Esophagus squamous epithelium (tissue), 5 donors: ENCODE measurements at places on chromosomes 2 and 18. TPM values are rescaled to one million over a fixed set of nuclear protein-coding genes. Genes with fewer than 3 reads are reported as not detected.

- DNase-seq = no peak
Observed at GRCh38 chr2:233487748-233488345, 78.7 kb downstream of the USP40 start.

GRCh38 chr2:140998017-140998416 lies 1132.8 kb downstream of the LRP1B start:
- DNase-seq = no peak

DNA sequence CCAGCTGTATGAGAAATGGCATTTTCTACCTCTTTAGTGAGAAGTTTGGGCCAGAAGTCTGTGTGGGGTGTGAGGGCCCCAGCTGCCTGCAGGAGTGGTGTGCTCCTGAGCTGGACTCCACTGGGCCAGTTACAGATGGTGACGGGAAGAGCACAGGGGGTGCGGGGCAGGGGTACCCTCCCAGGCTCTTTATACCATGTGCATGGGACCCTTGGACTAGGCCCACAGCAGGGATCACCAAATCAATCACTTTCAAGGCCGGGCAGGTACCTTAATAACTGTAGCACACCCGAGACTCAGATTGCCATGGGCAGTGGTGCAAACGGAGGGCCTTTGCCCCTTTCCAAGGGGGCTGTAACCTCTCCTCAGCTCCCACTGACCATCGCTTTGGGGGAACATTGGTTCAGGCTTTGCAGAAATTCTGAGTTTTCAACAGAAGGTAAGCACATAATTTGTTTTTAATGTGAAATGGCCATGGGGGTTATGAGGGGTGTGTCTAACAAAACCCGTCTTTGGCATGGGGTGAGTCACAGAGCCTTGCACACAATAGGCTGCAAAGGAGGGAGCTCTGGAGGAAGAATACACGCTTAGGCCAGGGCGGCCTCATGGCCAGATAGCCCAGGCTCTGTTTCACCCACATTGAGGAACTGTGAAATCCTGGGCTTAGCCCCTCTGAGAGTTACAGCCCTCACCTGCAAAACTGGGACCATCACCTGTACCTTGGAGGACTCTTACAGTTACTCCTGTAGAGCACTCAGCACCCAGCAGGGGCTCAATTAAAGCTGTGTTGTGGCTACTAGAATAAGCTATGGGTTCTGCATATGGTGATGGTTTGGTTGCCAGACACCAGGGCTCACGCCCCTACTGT lies 141.0 kb upstream of the BCL2L11 start:
- DNase-seq = no peak

DNA sequence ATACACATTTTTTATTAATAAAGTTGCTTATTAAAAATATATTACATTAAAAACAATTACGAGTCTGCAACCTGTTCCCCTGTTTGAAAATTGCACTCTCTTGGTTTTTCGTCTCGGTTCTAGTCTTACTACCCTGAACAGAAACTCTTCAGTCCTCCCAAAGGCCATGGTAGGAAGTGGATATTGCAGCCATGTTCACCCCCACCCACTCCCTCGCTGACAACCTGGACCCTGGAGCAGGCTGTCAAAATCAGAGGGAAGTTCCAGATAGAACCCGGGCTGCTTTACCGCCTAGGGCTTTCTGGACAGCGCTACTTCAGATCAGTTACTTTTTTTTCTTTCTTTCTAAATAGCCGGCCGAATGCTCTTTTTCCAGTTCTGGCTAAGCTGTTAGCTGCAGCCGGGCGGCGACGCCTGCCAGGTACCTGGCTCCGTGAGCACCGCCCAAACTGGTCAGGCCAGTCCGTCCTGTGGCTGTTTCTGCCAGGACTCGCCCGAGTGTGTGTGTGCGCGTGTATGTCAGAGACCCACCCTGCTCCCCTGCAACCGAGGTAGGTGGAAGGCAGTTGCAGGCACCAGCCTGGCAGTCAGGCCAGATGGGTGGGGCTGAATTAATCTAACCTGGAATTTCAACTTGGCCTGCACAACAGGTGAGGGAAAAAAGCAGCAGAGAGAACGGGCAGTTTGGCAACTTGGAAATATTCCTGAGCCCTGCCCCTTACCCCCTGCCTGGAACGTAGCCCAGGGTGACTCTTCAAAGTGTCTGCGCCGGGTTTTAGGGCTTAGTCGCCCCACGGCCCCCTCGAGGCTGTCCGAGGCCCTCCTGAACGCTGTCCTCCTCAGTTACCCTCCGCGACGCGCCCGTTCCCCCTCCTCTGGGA lies 1.1 kb upstream of the TET3 start:
- DNase-seq = no peak

GRCh38 chr2:178072383-178073301 lies at the start of gene PDE11A:
TSS of gene PDE11A (minus strand) at chr2:178072777. CDS start at chr2:178072437, 340 bp downstream.
- DNase-seq = no peak

GRCh38 chr18:45932708-45933107 lies 34.4 kb downstream of the EPG5 start:
- no peak for DNase-seq

GRCh38 chr2:146642066-146642465 lies 1202.8 kb upstream of the ACVR2A start:
- DNase-seq = no peak

GRCh38 chr2:200829258-200829655 lies 17.5 kb downstream of the BZW1 start:
- no peak for DNase-seq

DNA sequence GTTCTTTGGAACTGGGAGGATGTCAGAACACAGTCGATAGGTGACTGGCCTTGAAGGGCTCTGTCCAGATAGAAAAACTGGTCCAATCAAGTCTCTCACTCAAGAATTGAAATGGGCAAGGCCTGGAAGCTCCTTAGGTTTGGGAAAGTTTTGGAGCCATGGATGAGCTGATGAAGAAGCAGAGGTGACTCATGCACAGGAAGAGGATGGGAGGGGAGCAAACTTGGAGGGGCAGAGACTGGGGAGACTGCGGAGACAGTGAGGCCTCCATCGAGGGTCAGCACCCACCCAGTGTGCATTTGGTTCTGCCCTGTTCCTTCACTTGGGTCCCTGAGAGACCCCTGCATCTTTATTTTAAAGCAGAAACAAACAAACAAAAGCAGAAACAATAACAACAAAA lies 41.1 kb downstream of the SOWAHC start:
- no peak for DNase-seq

GRCh38 chr2:107383691-107384090 lies 443.0 kb upstream of the RGPD4 start:
- DNase-seq = no peak

- DNase-seq = no peak
Observed at GRCh38 chr2:180944372-180944771, 36.0 kb upstream of the UBE2E3 start.

DNA sequence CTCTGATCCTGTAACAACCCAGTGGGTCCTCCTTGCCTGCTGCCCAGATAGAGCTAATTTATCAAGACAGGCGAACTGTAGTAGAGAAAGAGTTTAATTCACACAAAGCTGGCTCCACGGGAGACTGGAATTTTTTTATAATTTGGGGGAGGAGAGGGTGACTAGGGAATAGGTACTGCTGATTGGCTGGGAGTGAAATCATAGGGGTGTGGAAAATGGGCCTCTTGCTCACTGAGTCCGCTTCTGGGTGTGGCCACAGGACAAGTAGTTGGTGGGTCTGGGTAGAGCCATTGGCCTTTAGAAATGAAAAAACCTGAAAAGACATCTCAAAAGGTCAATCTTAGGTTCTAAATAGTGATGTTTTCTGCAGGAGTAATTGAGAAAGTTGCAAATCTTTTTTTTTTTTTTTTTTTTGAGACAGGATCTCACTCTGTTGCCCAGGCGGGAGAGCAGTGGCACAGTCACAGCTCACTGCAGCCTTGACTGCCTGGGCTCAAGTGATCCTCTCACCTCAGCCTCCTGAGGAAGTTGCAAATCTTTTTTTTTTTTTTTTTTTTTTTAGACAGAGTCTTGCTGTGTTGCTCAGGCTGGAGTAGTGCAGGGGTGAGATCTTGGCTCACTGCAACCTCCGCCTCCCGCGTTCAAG lies 14.4 kb upstream of the UGGT1 start:
- DNase-seq = no peak

DNA sequence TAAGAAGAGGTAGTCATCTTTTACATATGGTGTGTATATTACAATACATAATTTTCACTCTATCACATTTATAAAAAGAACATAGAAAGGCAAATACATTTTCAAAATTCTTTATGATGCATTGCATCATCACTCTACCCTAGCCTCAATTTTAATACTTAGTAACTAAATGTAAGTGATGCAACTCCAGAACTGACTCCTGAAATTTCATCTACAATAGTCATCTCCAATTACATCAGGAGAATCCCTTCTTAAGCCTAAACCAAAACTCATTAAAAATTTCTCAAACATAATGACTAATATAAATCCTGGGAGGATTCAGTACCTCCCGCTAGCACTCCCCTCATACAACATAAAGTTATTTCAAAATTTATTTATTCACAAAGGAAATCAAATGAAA lies 15.9 kb downstream of the TMX3 start:
- no peak for DNase-seq

- DNase-seq = no peak
Observed at GRCh38 chr2:218023636-218024035, 20.8 kb upstream of the TNS1 start.

GRCh38 chr2:232211743-232212686 lies 166.5 kb upstream of the ALPP start:
- no peak for DNase-seq

DNA sequence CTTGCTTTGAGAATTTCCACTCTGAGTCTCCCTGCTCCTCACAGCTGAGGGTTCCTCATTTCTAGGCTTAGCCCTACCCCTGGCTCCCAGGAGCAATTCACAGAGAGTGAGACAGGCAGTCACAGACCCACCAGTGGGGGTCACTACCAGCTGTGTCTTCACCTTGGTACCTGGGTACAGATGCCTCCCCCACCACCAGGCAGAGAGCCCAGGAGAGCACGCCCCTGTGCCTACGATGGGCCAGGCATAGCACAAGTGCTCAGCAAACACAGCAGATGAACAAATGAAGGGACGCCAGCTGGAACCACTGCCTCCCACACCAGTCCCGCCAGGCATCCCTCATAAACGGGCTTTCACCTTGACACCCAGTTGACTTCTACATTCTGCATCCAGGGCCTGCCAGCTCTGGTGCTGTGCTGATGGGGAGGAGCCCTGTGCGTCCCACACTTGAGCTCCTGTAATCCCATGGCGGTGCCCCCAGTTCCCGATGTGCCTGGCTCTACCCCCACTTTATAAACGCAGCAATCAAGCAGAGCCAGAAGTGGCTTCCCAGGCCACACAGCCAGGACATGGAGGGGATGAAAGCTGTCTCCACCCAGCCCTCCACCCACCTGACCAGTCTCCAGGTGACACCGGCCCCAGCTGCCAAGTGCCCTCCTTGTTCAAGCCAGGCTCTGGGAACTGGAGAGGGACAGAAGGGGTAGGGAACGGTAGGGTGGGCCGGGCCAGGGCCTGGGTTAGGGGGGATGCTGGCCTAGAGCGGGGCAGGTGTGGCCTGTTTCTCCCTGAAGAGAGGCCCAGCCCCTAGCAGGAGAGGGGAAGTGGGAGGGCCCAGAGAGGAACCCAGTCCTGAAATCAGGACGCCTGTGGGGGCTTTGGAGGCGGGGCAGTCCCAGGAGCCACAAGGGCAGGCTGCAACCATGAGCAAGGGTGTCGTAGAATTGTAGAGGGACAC lies 42.5 kb downstream of the SCTR start:
- no peak for DNase-seq

GRCh38 chr2:72955228-72956049 lies 38.1 kb downstream of the EMX1 start:
- DNase-seq = no peak

DNA sequence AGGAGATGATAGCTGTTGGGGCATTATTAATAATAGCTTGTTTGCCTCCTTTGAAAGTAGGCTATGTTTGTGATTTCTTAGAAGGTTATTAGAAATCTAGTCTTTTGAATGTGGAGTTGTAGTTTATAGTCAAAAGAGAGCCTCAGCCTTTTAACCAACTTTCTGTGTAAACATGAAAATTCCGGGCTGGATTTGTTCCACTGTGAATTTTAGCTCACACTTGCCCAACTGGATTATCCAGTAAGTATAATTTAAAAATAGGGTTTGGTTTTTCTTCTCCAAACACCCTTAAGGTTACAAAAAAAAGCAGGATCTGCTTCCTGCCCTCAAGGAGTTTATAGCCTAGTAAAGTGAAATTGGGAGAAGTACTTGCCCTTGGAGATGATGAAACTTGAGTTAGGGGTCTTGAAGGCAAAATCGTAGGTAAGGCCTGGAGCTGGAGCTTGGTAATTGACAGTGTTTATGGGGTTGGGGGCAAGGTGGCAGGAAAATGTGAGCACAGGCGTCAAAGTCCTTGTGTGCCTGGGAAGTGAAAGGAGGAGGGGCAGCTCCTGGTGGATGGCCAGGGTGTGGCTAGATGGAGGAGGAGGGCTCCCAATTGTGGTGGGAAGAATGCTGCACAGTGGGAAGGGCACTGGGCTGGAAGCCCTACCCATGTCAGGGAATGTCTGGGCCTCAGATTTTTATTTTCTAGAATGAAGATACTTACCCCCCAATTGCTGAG lies 21.3 kb downstream of the ITGA6 start:
- no peak for DNase-seq

GRCh38 chr2:215949991-215950404 lies 63.4 kb downstream of the MREG start:
- DNase-seq = no peak

GRCh38 chr2:113831161-113831560 lies 58.7 kb upstream of the ACTR3 start:
- no peak for DNase-seq

DNA sequence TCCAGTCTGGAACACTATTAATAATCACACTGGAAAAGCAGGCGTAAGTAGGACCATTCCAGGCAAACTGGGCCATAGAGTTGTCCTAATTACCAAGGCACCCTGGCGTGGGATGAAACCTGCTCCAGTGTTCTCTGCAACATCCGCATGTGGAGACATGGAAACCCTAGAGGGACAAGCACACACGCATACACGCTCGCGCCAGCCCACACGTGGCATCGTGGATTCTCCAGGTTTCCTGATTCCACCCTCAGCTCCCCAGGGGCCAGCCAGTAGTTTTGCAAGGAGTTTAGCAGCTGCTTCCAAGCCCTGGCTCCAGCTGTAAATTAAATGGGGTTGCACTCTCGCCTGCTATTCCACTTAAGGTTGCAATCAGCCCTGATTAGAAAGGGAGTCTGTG lies 127.7 kb downstream of the DYSF start:
- no peak for DNase-seq

GRCh38 chr2:15115776-15116175 lies 445.4 kb downstream of the NBAS start:
- DNase-seq = no peak

GRCh38 chr18:23208600-23208999 lies 73.3 kb downstream of the CABLES1 start:
- no peak for DNase-seq

SNORC gene
- total RNA-seq = 0.26 TPM

SETBP1 gene
- 7.7 TPM for total RNA-seq

DPP10 gene
- not detected for total RNA-seq

CHRND gene
- not detected for total RNA-seq

STAM2 gene
- 32.5 TPM for total RNA-seq

LRATD1 gene
- 46.3 TPM for total RNA-seq

SGPP2 gene
- 59.4 TPM for total RNA-seq

ANKRD53 gene
- total RNA-seq = 0.76 TPM

TPO gene
- total RNA-seq = 3.4 TPM

CIB4 gene
- not detected for total RNA-seq

DSG3 gene
- total RNA-seq = 768 TPM

HOXD8 gene
- 1.2 TPM for total RNA-seq

APOB gene
- total RNA-seq = not detected

SPC25 gene
- 2.2 TPM for total RNA-seq

EFHD1 gene
- 3.4 TPM for total RNA-seq

ABCG8 gene
- not detected for total RNA-seq
